ENCODE measurements at places on chromosomes 3 and 15.

GRCh38 chr3:122943828-122944190 lies 83.8 kb downstream of the SEMA5B start:
- DNase-seq, result no peak

DNA sequence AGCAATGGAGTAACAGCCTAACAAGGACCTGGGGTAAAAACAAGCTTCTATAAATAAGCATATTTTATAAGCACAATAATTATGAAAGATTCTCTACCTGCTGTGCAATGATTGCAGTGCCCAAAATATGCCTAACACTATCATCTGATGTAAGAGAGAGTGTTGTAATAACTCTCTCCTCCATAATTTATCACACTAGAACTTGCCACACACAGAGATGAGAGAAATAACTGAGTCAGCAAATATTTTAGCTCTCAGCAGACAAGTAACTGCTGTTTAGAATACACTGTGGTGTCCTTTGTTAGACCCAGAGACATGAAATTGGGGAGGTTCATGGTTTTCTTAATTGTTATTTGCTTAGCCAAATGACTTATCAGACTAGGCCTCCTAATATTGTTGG lies 105.3 kb upstream of the ACP3 start:
- no peak for DNase-seq

- no peak for DNase-seq
Observed at GRCh38 chr15:38438031-38438986, 15.6 kb upstream of the FAM98B start.

GRCh38 chr3:126512026-126512425 lies 5.5 kb downstream of the UROC1 start:
- DNase-seq, result no peak

GRCh38 chr3:37247398-37248114 lies 73.2 kb upstream of the LRRFIP2 start:
- no peak for DNase-seq

- DNase-seq, result no peak
Observed at GRCh38 chr15:29685156-29686078, 136.9 kb downstream of the TJP1 start.

- DNase-seq, result no peak
Observed at GRCh38 chr15:36136049-36136448, 443.4 kb upstream of the CDIN1 start.

DNA sequence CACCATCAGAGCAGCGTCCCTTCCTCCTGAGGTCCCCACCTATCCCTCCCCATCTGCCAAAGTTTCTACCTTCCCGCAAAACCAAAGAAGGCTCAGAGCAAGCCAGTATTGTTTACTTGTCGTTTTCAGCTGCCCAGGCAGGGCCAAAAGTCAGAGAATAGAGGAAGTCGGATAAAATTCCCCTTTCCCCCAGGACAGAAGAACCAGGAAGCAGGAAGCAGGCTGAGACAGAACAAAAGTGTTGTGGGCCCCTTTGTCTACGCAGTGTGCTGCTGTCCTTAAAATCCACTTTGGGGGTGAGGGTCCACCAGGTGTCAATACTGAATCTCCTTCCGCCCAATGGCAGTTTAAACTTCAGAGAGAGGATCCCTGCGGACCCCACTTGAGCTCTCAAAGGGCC lies 18.5 kb upstream of the RPL32 start:
- DNase-seq, result no peak

GRCh38 chr15:40959331-40960141 lies 6.3 kb downstream of the CHAC1 start:
- DNase-seq, result no peak

- DNase-seq, result no peak
Observed at GRCh38 chr3:127170814-127171213, 22.1 kb upstream of the PRR23E start.

- no peak for DNase-seq
Observed at GRCh38 chr3:52062505-52062904, 6.1 kb upstream of the DUSP7 start.

DNA sequence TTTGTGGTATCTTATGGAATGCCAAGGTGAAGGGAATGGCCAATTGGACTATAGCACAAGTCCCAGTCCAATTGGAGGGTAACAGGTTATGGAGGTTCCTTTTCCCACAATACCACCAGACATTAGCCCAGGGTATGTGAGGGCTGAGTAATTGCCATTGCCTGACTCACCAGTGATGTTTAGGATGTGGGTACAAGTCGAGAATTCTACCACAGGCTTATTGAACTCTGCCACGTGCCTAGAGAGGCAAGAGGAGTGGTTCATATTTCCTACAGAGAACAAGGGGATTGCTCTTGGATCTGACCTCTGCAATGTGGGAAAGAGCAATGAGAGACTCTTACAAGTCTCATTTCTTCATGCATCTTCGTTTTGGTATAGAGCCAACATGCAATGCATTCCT lies 85.0 kb upstream of the XCR1 start:
- no peak for DNase-seq

DNA sequence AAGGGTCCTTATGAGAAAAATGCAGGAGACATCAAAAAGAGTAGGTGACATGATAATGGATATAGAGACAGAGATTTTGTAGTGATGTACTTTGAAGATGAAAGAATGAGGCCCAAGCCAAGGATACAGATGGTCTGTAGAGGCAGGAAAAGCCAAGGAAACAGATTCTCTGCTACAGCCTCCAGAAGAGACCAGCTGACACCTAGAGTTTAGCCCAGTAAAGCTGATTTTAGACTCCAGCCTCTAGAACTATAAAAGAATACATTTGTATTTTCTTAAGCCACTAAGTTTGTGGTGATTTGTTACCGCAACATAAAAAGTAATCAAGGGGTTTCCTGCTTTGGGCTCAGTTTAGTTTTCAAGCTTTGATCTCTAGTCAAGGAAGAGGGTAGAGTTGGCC lies 64.8 kb downstream of the STRIT1 start:
- no peak for DNase-seq

DNA sequence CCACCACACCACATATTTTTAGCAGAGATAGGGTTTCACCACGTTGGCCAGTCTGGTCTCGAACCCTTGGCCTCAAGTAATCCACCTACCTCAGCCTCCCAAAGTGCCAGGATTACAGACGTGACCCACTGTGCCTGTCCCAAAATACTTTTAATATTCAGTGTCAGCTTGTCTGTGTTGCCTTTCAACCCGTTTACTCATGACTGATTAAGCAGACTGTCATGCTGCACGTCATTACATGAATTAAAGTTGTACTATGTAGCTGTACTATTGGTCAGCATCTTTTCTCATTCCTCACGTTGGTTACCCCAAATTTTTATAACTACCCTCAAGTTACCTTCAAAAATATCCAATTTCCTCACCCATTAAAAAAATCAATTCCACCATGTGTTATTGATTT lies 48.7 kb upstream of the GADL1 start:
- DNase-seq, result no peak

DNA sequence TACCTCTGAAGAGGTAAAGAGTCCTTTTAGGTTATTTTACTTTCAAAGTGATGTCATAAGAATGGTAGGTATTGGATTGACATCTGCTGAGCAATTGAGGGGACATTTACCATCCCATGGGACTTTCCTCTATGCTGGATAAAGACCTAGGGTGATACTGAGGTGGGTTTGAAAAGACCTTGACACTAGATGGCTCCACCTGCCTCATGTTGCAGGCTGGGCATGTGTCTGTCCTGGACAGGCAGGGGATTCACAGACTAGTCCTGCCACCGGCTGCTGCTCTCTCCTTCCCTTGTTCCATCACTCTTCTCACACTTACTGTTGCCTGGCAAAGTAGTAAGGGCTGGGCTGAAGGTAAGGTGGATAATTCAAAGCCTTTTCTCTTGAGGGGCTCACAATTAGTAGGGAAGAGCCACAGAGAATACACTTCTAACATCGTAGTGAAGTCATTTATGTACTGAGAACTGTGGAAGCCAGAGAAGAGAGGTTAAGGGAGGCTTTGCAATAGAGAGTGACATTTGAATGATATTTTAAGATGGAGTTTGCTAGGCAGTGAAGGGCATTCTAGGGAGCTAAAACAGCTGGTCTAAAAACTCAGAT lies 27.7 kb downstream of the TRAK1 start:
- DNase-seq, result peak; percentile 37

- DNase-seq, result no peak
Observed at GRCh38 chr15:101494251-101494796, 4.8 kb upstream of the PCSK6 start.

- peak; percentile 64 for DNase-seq
Observed at GRCh38 chr15:55799291-55800212, 56.6 kb upstream of the PRTG start.

DNA sequence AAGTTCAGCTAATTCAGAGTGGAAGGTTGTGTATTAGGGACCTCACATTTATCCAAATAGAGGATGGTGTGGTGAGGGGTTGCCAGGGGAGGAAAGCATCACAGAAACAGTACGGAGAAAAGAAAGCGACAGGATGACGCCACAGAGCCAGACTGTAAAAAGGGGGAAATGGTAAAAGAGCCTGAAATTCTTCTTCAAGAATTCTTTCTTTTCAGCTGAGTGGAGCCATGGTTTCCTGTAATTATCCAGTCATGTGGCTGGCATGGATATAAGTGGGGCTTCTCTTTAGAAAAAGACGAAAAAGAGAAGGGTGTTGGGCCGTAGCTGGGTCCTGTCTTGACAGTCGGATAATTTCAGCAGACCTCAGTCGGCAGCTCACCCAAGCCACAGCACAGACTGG lies 24.5 kb upstream of the PSMD6 start:
- DNase-seq, result no peak

GRCh38 chr3:60746695-60747416 lies 504.4 kb downstream of the FHIT start:
- no peak for DNase-seq

GRCh38 chr3:44455318-44455717 lies 22.2 kb downstream of the ZNF445 start:
- DNase-seq, result no peak

- no peak for DNase-seq
Observed at GRCh38 chr15:73763931-73764330, 10.8 kb upstream of the INSYN1 start.
